Activated CD8-positive, alpha-beta memory T cell treated with anti-CD3 and anti-CD28 coated beads, Interleukin-2, amount 10 ng/mL, durations not matched to agents 7 days and 5 days (primary cell): ENCODE measurements at places on chromosomes 3 and 15. TPM values are rescaled to one million over a fixed set of nuclear protein-coding genes. Genes with fewer than 3 reads are reported as not detected.

- no peaks in the 10 kb centered on the region for H3K27me3 ChIP-seq
- DNase-seq, result no peak
- H3K27ac ChIP-seq, result no peak overlapping the region
- no peak overlapping the region for H3K4me3 ChIP-seq
These were observed 15.9 kb downstream of the COLQ start for GRCh38 chr3:15505479-15506165.

DNA sequence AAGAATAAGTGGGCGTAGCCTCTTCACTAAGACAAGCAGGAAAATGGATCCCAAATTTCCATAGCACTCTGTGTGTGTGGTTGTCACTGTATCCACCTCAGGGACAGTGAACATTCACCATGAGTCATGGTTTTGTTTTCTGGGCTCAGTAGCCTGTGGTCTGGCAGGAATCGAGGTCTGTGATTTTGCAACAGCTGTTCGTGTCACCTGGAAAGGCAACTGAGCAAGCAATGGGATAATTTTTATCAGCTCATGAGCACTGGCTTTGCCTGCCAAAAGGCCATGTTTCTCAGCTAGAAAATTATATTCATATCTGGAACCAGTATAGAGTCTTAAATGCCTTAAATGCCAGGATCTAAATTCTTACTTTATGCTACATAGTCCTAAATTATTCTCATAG lies 60.9 kb downstream of the STRIT1 start:
- H3K27ac ChIP-seq, result no peak overlapping the region
- no peak for DNase-seq

GRCh38 chr3:64584179-64584578 lies 103.6 kb downstream of the ADAMTS9 start:
- H3K27me3 ChIP-seq, result no peaks in the 10 kb centered on the region
- DNase-seq, result no peak

DNA sequence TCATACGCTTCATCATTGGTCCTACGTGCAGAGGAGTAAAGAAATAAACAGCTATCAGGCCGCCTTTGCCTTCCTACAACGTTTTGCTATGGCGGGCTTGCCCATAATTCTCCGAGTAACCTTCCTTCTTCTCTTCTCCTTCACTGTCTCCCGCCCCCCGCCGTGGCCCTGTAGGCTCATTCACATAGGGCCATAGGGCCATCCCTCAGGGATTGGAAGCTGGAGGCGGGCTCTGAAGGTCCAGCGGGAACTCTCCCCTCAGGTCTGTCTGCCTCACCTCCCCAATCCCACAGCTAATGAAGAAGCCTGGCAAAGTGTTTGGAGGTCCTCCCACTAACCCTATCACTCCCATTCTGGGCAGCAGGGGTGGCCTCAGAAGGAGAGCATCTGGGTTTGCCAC lies 43.6 kb downstream of the SEMA5B start:
- no peak overlapping the region for H3K27ac ChIP-seq
- no peak overlapping the region for H3K4me3 ChIP-seq
- no peaks in the 10 kb centered on the region for H3K36me3 ChIP-seq
- H3K4me1 ChIP-seq, result peaks cover 5% of the 10 kb centered on the region
- H3K27me3 ChIP-seq, result peaks cover 68% of the 10 kb centered on the region

EPB42 gene
- not detected for total RNA-seq

DNA sequence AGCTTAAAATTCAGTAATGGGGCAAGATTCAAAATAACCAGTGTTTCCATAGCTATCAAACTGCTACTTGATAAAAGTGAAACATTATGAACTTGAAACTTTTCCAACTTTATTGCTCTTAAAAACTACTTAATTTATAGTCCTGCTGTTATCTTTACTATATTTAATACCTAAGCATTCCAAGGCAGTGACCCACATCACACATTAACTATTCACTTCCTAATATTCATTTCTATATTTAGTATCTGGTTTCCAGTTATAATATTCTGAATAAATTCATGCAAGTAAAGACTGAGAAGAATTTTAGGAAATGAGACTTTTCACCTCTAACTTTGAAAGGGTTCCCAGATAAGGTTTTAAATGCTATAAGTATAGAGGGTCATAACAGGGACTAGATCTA lies 64.9 kb downstream of the UACA start:
- H3K27me3 ChIP-seq, result peaks cover 40% of the 10 kb centered on the region
- H3K4me1 ChIP-seq, result no peaks in the 10 kb centered on the region
- H3K4me3 ChIP-seq, result no peak overlapping the region
- H3K27ac ChIP-seq, result no peak overlapping the region
- no peak for DNase-seq
- H3K36me3 ChIP-seq, result no peaks in the 10 kb centered on the region

DNA sequence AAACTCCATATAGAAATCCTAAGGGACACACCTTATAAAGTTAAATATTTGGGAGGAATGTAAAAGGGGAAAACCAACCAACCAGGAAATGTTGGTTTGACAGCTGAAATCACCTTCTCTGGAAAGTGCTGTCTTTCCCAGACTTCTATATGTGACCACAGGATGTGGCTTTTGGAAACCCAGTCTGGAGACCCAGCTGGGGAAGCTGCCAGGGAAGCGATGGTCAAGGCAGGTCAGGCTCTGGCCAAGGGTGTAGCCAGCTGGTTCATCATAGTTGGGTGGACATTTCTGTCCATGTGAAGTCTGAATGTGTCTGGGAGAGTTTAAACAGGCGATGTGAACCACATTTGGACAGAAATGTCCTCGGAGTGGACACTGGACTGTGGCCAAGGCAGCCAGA lies 73.9 kb downstream of the ARNT2 start:
- H3K27me3 ChIP-seq, result no peaks in the 10 kb centered on the region
- H3K36me3 ChIP-seq, result peaks cover 1% of the 10 kb centered on the region
- DNase-seq, result no peak
- H3K4me3 ChIP-seq, result no peak overlapping the region

CCDC54 gene
- not detected for total RNA-seq

DNA sequence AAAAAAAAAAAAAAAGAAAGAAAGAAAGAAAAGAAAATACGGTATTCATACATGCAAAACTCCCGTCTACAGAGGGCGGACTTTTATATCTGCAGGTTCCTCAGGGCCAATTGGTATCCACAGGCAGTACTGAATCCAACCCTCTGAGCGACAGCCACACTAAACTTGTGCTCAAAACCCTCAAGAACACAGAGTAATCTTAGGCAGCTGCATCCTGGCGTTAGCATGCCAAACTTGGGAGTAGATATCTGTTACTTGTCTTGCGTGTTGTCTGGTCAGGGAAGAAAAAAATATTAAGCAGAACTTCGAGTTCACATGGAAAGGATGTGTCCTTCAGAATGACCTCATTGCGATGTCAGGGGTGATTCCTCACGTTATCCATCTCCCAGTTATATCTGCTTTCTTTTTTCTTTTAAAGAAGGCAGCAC lies 12.8 kb downstream of the SNAP23 start:
- H3K27me3 ChIP-seq, result no peaks in the 10 kb centered on the region
- peaks cover 5% of the 10 kb centered on the region for H3K36me3 ChIP-seq
- H3K4me1 ChIP-seq, result no peaks in the 10 kb centered on the region
- no peak for DNase-seq
- no peak overlapping the region for H3K4me3 ChIP-seq

TUBGCP5 gene
- total RNA-seq, result 18.6 TPM

GPR160 gene
- 3.6 TPM for total RNA-seq

CEP152 gene
- 58.9 TPM for total RNA-seq
